Cardiac muscle cell (in vitro differentiated cells and primary cell): ENCODE measurements at places on chromosomes 1 and 21. TPM values are rescaled to one million over a fixed set of nuclear protein-coding genes. Genes with fewer than 3 reads are reported as not detected.

GBP1 gene
- total RNA-seq, result 1.8 and 2.7 TPM in 2 replicates

DNA sequence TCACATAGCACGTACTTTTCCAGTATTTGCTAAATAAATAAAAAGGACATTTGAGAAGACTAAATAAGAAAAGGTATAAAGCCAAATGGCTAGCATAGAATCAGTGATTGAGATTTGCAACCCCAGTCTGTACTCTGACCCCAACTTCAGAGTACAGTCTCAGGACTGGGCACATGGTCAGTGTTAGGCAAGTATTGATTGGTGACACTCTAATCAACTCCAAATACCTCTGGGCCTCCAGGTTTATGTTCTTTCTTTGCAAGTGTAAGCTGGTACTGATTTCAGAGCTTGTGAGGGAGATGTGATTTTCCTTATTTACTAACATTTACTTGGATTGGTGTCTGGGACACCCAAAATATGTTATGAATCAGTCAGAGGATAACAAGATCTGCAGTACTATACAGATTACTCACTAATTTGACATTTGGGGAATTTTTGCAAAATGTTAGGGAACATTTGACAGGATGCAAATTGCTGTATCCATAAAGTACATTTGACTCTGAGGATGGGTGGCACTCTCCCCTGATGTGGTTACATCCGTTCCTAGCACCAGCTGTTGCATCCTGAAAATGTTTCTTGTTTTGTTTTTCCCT is 34.2 kb downstream of the LMO4 start:
- H3K27me3 ChIP-seq, result no peaks in the 10 kb centered on the region
- no peaks in the 10 kb centered on the region for H3K36me3 ChIP-seq
- no peak overlapping the region for H3K27ac ChIP-seq
- H3K4me3 ChIP-seq, result no peak overlapping the region

LYPD8 gene
- total RNA-seq, result not detected in 2 replicates

HES3 gene
- not detected in 2 replicates for total RNA-seq

- peak overlapping the region; percentile 59 for H3K27ac ChIP-seq
- peaks cover 29% of the 10 kb centered on the region for H3K36me3 ChIP-seq
- peak overlapping the region; percentile 84 for H3K4me3 ChIP-seq
Measured at GRCh38 chr1:100720101-100720500, 559 bp downstream of the VCAM1 start.

GRCh38 chr1:230797942-230798365 is 50.8 kb downstream of the CAPN9 start:
- no peaks in the 10 kb centered on the region for H3K4me1 ChIP-seq
- DNase-seq, result peak; percentile 86
- H3K27ac ChIP-seq, result no peak overlapping the region
- no peak overlapping the region for H3K4me3 ChIP-seq

- H3K4me3 ChIP-seq, result no peak overlapping the region
- H3K27me3 ChIP-seq, result no peaks in the 10 kb centered on the region
- no peak overlapping the region for H3K27ac ChIP-seq
- DNase-seq, result peak; percentile 15
- H3K4me1 ChIP-seq, result no peaks in the 10 kb centered on the region
Measured at GRCh38 chr1:41093826-41094225, 72.3 kb upstream of the SLFNL1 start.

- DNase-seq, result no peak
- H3K36me3 ChIP-seq, result no peaks in the 10 kb centered on the region
- no peak overlapping the region for H3K27ac ChIP-seq
- H3K27me3 ChIP-seq, result no peaks in the 10 kb centered on the region
Measured at GRCh38 chr21:28086861-28087581, 905.7 kb downstream of the LTN1 start.
